H1 (cell line): ENCODE measurements at places on chromosomes 4 and X. TPM values are rescaled to one million over a fixed set of nuclear protein-coding genes. Genes with fewer than 3 reads are reported as not detected.

PCDH11X gene
- 3.2 and 4.3 TPM in 2 replicates for polyA plus RNA-seq

- no peaks in the 10 kb centered on the region for H3K27me3 ChIP-seq
- no peak for DNase-seq
- H3K4me1 ChIP-seq, result no peaks in the 10 kb centered on the region
- no peak overlapping the region for H3K27ac ChIP-seq
- no peaks in the 10 kb centered on the region for H3K36me3 ChIP-seq
Measured at GRCh38 chrX:31421441-31421840, 349.6 kb upstream of the FTHL17 start.

PDZD4 gene
- 45.8 and 77.2 TPM in 2 replicates for polyA plus RNA-seq

WNK3 gene
- 3.7 and 5.5 TPM in 2 replicates for polyA plus RNA-seq

DNA sequence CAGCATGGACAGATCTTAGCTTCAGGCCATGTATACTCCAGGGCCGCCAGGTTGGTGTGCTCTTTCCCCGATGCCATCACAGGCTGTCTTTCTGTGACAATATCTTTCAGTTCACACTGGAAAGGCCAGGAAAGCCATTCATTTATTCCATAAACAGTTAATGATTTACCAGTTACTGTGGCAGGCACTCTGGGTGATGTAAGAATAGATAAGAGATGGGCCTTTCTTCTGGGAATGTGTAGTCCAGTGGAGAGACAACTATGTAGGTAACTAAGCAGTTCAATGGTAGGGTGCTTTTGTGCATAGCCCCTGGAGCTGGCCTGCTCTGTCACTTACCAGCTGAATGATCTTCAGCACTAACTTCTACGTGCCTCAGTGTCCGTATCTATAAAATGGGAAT is 46.3 kb upstream of the LEF1 start:
- no peak overlapping the region for H3K27ac ChIP-seq
- no peaks in the 10 kb centered on the region for H3K36me3 ChIP-seq
- H3K4me1 ChIP-seq, result no peaks in the 10 kb centered on the region
- no peak for DNase-seq

- H3K4me1 ChIP-seq, result peaks cover 6% of the 10 kb centered on the region; the same call in 1 of the 2 replicates
- no peak for DNase-seq
- no peak overlapping the region for H3K27ac ChIP-seq
- no peaks in the 10 kb centered on the region for H3K36me3 ChIP-seq
- H3K4me3 ChIP-seq, result no peak overlapping the region
Measured at GRCh38 chr4:112451831-112452230, 64.1 kb downstream of the NEUROG2 start.

- no peaks in the 10 kb centered on the region for H3K36me3 ChIP-seq
- peaks cover 6% of the 10 kb centered on the region; the same call in 1 of the 2 replicates for H3K4me1 ChIP-seq
- H3K27me3 ChIP-seq, result no peaks in the 10 kb centered on the region
- no peak for DNase-seq
- H3K27ac ChIP-seq, result peak overlapping the region; percentile 52; the same call in 1 of the 2 replicates
Measured at GRCh38 chrX:108439961-108440696, 491 bp downstream of the COL4A5 start.
